ENCODE measurements at places on chromosomes 13 and 19.

GRCh38 chr19:46355234-46356148 lies 8.6 kb downstream of the PPP5C start:
- DNase-seq, result no peak

GRCh38 chr13:43030548-43030947 lies 7.2 kb downstream of the DNAJC15 start:
- DNase-seq, result no peak

GRCh38 chr13:35472323-35472881 lies 4.1 kb downstream of the MAB21L1 start:
- DNase-seq, result no peak

GRCh38 chr19:52176574-52176973 lies 5.2 kb upstream of the ZNF836 start:
- DNase-seq, result no peak

DNA sequence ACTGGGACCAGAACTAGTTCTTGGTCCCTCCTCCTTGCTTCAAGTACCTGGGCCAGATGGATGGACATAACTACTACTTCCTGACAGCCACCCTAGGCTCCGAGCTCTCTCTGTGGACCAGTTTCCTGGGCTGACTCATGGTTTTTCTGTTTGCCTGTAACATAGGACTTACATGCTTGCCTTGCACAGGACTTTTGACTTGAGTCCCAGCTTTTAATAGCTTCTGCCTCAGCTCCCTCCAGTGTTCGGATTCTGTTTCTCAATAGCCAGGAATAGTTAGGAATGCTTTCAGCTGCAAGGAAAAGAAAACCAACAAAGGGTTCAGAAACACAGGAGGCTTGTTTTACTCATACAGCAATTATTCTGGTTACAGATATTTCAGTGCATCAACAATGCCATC lies 405.9 kb downstream of the ZNF536 start:
- no peak for DNase-seq

DNA sequence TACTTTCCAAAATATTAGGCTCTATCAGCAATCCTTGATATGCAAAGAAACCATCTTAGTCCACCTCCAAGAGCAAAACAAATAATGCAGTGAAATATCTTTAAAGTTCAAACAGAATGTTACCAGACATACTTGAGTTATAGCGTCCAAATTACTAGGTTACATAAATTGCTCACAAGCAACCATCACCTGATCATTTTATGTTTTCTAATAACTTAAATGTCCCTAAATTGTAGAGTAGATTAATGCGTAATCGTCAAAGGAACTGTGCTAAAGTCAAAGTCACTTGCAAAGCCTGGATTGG lies 350.6 kb upstream of the ARGLU1 start:
- no peak for DNase-seq

DNA sequence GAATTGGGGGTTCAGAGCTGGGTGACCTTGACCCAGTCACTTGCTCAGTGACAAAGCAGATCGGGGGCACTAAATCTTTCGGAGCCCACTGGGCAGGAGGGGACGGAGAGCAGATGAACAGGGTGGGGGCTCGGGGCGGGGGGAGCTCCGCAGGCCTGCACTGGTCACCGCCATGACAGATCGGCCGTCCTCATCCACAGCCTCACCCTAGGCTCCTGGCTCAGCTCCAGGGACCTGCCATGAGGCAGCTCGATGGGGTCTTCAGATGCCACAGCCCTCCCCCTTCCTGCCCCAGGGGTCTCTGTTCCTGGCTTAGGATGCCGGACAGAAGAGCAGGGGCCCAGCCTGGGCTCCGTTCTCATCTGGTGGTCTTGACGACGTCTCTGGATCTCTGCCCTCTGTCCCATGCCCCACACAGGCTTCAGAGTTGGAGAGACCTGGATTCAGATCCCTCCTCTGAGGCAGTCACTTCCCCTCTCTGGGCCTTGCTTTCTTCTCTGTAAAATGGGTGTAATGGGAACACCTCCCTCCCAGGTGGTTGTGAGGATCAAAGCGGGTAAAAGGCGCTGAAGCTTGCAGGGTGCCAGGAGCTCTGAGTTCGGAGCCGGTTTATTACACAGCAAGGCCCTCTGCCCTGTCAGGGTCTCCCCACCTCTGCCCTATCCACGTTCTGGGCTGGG lies 3.0 kb downstream of the KDM4B start:
- DNase-seq, result no peak

DNA sequence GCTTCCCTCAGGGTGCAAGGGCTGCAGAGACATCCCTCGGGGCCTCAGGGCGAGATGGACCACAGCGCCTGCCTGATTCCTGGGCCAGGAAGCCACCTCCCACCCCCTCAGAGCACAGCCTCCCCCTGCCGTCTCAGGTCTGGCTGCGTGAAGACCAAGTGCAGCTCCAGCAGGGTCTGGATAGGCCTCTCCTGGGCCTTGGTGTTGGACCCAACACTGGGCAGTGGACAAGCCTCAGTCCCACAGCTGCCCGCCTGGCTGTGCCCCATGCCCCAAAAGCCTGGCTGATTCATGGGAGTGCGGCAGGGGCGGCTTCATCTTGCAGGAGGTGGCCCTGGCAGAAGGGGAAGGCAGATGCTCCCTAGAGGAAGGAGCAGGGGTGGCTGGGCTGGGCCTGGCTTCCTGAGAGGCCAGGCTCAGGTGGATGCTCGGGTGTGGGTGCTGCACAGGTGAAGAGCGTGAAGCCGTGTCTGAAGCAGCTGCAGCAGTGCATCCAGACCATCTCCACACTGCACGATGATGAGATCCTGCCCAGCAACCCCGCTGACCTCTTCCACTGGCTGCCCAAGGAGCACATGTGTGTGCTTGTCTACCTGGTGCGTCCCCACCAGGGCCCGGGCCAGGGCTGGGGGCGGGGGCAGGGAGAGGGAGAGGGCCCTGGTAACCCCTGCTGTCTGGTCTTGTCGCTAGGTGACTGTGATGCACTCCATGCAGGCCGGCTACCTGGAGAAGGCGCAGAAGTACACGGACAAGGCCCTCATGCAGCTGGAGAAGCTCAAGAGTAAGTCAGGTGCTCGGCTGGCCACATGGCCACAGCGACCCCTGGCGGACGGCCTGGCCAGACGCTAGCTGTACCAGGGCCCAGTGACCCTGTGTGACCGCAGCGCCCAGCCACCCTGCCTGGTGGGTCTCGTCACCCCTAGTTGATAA lies 21.7 kb downstream of the MAU2 start:
- peak; percentile 87 for DNase-seq

DNA sequence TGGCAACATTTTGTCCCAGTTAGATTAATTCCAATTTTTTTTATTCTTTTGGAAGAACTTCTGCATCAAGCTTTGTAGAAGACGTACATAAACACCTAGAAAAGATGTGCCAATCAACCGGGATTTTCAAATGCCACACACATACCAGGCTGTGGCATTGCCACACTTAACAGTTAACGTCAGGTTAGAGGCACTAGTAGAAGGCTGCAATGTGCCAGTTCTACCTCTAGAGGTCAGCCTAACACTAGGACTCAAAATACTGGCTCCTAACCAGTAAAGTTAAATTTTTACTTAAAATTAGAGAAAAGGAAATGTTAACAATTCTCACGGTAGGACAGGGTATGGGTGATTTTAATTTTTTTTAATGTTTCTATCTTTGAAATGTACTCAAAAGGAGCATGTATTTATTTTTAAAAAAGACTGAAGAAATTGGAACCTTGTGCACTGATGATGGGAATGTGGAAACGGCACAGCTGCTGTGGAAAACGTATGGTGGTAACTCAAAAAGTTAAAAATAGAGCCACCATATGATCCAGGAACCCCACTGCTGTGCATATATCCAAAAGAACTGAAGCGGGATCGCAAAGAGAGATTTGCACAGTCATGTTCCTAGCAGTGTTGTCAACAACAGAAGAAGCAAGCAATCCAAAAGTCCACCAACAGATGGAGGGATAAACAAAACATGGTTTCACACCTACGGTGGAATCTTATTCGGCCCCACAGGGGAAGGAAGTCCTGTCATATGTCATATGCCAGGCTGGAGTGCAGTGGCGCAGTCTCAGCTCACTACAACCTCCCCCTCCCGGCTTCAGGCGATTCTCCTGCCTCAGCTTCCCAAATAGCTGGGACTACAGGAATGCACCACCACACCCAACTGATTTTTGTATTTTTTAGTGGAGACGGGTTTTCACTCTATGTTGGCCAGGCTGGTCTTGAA lies 30.3 kb downstream of the CRYL1 start:
- DNase-seq, result no peak

GRCh38 chr19:39679056-39679790 lies 23.5 kb downstream of the LGALS16 start:
- no peak for DNase-seq

- DNase-seq, result no peak
These were observed 38.5 kb downstream of the TBC1D4 start for GRCh38 chr13:75443356-75443958.

DNA sequence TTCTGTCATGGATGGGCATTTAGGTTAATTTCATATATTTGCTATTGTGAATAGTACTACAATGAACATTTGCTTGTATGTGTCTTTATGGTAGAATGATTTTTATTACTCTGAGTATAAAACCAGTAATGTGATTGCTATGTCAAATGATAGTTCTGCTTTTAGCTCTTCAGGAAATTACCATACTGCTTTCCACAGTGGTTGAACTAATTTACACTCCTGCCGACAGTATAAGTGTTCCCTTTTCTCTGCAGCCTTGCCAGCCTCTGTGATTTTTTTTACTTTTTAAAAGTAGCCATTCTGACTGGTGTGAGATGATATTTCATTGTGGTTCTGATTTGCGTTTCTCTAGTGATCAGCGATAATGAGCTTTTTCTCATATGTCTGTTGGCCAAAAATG lies 6.5 kb downstream of the SIGLEC7 start:
- no peak for DNase-seq

GRCh38 chr13:42283574-42283973 lies 11.6 kb downstream of the AKAP11 start:
- DNase-seq, result no peak

Measured in ecto neural progenitor cell (in vitro differentiated cells).